ENCODE measurements at places on chromosomes 7 and 10.

- DNase-seq: no peak
These were observed 19.8 kb downstream of the CFAP70 start for GRCh38 chr10:73338801-73339368.

- DNase-seq: no peak
These were observed 116.8 kb downstream of the LARP4B start for GRCh38 chr10:814536-815302.

- no peak for DNase-seq
These were observed 422.7 kb downstream of the SORCS3 start for GRCh38 chr10:105063796-105064195.

- DNase-seq: no peak
These were observed 182.2 kb upstream of the SVIL start for GRCh38 chr10:29816801-29817558.

GRCh38 chr10:31081937-31082840, 50.5 kb upstream of the ZNF438 start:
- no peak for DNase-seq

DNA sequence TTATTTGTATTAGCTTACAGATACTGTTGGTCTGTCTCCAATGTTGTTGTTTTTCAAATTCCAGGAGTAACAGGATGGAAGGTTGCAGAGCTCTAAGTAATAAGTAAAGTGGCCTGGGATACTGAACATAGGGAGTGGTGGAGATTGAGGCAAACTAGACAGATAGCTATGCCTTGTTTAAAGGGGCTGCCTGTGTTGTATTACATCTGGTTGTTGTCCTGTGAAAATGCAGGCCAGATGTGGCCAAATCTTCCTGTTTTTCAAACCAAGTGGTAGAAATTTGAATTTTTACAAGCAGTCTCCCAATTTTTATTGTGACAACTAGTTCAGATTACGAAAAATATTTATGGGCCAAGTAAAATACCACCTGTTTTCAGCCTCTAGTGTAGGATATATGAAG, 33.5 kb downstream of the BICC1 start:
- no peak for DNase-seq

GRCh38 chr7:19305698-19306097, 160.5 kb upstream of the FERD3L start:
- DNase-seq: no peak

DNA sequence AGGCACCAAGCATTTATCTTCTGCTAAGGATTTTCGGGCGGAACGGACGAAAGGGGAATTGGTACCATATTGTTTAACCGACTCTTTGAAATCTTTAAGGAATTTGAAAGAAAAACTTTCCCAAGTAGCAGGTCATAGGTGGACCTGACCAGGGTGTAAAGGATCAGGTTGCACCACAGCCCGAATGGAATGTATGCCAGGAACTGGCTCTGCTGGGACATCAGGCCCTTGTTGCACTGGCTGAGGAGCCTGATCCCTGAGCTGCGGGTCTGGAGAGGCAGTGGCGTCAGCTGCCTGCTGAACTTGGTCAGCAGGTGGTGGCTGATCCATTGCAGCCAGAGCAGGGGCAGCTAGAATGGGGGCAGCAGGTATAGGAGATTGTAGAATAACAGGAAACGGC, 41.4 kb upstream of the AKR1C2 start:
- no peak for DNase-seq

- no peak for DNase-seq
These were observed 36.9 kb upstream of the GSDME start for GRCh38 chr7:24793982-24794648.

- DNase-seq: no peak
These were observed 984.9 kb upstream of the AUTS2 start for GRCh38 chr7:68613405-68613804.

GRCh38 chr7:20299647-20300312, 30.9 kb upstream of the ITGB8 start:
- DNase-seq: no peak

- no peak for DNase-seq
These were observed 34.9 kb downstream of the ZCCHC24 start for GRCh38 chr10:79410315-79411094.

- no peak for DNase-seq
These were observed 438.7 kb downstream of the LRMDA start for GRCh38 chr10:75870039-75870645.

DNA sequence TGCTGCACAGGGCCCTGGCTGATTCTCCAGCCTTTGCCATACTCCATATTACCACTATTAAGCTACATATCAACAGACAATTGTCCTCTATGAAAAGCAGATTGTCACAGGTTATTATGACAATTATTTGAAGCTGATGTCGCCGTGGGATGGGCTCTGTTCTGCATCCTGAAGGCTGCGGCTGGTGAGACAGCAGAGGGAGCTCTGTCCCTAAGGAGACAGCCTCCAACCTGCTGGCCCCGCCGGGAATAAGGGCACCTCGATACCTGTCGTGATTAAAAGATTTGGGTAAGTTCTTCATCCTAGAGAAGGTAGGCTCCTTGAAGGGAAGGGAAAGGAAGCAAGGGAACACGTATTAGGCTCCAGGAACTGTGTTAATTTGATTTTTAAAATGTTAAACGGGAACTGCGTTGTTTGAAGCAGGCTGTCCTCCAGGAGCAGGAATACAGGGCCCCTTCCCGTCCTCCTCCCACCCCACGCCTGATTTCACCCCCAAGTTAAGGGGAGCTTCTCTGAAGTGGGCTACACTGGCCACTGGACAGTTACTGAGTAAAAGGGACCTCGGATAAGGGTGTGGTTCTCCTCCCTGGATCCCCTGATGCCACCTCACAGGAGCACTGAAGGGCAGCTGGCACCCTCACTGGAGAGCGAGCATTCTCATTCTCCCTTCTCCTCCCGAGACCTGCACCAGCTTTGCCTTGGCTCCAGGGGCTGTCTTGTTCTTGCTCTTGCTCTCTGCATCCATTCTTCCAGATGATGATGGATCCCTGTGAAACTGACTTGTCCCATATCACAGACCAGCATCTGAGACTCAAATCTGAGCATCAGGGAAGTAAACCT, 11.8 kb upstream of the TIAL1 start:
- DNase-seq: peak; percentile 30

Measured in activated CD4-positive, alpha-beta T cell treated with anti-CD3 and anti-CD28 coated beads, Interleukin-2, amount 50 U/mL, for 1 hour (primary cell).